OCI-LY7 (cell line): ENCODE measurements at places on chromosomes 7 and 10. TPM values are rescaled to one million over a fixed set of nuclear protein-coding genes. Genes with fewer than 3 reads are reported as not detected.

- DNase-seq, result no peak
These were observed 974.0 kb upstream of the GHITM start for GRCh38 chr10:83165265-83165664.

DNA sequence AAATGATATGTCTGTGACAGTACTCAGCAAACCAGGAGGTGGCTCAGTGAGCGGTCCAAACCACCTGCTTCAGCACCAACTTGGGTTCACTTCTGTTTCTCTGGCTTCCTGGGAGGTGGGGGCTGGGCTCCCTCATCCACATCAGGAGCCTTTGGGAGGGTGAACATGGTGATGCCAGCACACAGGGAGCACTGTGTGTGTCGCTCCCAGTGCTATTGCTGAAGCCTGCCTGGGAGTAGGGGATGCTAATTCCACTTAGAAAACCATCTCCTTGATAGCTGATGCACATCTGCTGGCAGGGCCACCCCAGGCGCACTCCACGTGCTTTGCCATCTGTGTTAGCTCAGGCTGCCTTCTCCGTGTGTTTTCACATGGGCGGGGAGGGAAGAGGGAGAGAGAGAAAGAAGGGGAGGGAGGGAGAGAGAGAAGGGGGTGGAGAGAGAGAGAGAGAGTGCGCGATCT, 58.0 kb downstream of the RAMP3 start:
- no peak for DNase-seq

DNA sequence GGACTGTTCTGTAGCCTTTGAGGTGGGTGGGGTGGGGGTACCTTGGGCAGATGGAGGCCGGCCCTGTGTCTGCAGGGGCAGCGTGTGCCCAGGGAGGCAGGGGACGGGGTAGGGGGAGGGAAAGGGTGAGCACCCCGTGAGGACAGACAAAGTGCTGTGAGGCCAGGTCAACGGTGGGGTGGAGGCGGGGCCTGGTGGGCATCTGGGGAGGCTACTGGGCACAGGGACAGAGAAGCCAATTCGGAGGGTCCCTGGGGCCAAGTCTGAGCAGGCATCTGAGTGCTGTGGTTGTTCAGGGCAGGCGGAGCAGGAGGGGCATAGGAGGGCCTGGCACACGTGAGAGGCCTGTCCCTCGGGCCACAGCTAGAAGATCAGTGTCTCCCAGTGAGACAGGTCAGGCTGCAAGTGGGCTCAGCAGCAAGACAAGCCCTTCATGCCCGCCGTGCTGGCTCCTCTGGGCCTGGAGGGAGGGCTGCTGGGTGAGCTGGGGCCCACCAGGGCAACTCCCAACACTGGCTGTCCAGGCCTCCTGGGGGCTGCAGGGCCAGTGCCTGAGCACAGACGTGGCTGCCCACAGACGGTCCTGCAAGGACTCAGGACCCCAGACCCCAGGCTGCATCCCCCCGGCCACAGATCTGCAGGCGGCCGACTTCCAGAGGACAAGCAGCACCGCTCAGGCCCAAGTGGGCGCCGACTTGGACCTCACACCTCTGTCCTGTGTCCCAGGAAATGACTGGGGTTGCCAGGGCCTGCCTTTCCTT, 26.4 kb upstream of the KNDC1 start:
- no peak for DNase-seq

GRCh38 chr10:86253091-86254072, 113.2 kb downstream of the GRID1 start:
- DNase-seq, result no peak

Gene TMEM168
- 9.2 and 10.1 TPM in 2 replicates for total RNA-seq

Gene MACC1
- 9.1 and 11.1 TPM in 2 replicates for total RNA-seq

DNA sequence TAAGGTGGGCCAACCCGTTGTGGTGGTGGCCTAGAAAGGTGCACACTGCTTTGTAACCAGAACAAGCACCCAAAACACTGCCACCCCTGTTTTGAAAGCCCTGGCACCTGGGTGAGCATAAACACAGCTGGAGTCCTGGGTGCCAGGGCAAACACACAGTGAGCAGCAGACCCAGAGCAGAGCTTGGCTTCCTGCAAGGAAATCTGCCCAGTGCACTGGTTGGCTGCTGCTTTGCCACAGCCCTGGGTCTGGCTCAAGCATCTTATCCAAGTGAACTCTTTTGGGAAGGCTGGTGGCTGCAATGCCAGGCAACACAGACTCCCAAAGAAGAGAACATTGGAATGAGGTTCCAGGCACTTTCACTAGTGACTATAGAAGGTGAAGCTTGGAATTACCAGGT, 145.5 kb upstream of the PDE1C start:
- no peak for DNase-seq

Gene KEL
- total RNA-seq, result 1.9 and 2.2 TPM in 2 replicates

GRCh38 chr7:114785496-114785895, 136.4 kb upstream of the MDFIC start:
- DNase-seq, result no peak

Gene NPY4R
- total RNA-seq, result not detected in 2 replicates

DNA sequence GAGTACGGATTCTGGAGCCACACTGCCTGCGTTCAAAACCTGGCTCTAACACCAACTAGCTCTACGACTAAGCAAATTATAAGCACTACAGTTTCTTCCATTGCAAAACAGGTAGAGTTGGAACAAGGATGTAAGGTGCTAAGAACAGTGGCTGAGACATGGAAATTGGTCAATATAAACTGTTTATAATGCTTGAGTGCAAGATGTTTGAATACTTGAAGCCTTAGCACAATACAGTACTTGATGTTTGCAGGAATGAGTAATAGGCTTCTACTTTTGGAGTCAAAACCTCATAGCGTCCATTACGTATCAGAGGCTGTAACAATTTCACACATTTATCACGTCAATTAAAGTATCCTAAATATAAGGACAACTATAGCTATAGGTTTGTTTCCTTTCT, 6.9 kb downstream of the NT5C2 start:
- DNase-seq, result no peak

Gene DMBT1
- total RNA-seq, result not detected in 2 replicates

- no peak for DNase-seq
These were observed 2.4 kb downstream of the MEPCE start for GRCh38 chr7:100432053-100432452.

- DNase-seq, result no peak
These were observed 220.4 kb downstream of the HDAC9 start for GRCh38 chr7:18715988-18716387.

Gene PTPRZ1
- total RNA-seq, result not detected in 2 replicates

Gene VAX1
- not detected in 2 replicates for total RNA-seq

Gene C10orf67
- not detected in 2 replicates for total RNA-seq

Gene ABLIM1
- total RNA-seq, result 246 and 268 TPM in 2 replicates
